ENCODE measurements at places on chromosomes 5 and 9. TPM values are rescaled to one million over a fixed set of nuclear protein-coding genes. Genes with fewer than 3 reads are reported as not detected.

GRCh38 chr5:150496098-150496497 lies 11.8 kb upstream of the NDST1 start:
- DNase-seq: no peak

GRCh38 chr5:168679515-168679920 lies 100.3 kb upstream of the PANK3 start:
- DNase-seq: peak; percentile 53

DNA sequence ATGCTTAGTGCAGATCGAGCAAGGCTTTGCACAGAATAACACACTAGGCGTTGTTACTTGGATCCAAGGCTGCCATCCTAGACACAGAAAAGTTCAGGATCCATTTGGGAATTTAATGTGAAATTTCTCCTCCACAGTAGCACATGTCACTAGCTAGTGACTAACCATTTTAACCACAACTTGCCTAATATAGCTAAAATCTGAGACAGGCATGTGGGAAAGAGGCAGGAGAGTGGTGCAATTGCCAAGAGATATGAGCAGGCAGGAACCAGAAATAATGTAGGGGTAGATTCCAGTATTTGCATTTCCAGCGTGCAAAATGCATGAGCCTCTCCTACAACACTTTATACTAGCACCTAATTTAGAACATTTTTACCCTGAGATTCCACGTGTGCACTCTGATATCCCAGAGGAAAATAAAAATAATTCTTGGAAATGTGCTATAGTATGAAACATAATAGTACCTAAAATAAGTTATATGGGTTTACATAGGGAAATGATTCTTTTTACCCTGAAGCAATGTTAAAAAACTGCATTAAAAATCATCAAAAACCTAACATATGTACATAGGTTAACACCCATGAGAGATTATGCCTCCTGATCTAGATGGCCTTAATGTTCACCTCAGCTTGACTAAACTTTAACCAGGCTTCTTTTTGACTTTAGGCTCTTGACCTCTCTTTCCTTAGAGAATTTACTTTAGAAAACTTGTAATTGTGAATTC lies 1230.6 kb upstream of the NUDT12 start:
- no peak for DNase-seq

DNA sequence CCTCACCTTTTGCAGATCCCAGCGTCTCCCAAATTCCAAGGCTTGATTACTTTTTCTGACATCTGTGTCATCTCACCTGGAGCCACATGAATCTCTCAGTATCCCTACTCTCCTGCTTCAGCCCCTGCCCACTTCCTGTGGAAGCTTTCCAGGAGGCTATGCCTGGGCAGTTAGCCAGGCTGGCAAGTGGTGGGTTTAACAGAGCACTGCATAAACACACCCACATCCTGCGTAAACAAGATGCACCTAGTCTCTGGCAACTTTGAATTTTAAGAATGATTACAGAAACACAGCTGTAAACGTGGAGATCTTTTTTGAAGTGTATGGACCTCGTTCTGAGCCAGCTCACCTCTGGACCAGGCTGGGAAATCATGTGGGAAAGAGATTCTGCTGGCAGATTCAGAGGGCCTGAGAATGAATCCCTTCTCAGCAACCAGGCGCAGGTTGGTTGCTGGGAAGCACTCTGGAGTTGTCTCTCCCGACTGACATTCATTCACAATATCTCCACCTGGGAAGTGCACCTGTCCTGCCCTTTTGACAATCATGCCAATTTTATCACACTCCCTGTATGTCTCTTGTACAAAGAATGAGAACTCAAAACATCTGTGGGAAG lies 55.7 kb upstream of the FANCC start:
- DNase-seq: no peak

- no peak for DNase-seq
Observed at GRCh38 chr9:89793124-89793495, 188.3 kb downstream of the GADD45G start.

DNA sequence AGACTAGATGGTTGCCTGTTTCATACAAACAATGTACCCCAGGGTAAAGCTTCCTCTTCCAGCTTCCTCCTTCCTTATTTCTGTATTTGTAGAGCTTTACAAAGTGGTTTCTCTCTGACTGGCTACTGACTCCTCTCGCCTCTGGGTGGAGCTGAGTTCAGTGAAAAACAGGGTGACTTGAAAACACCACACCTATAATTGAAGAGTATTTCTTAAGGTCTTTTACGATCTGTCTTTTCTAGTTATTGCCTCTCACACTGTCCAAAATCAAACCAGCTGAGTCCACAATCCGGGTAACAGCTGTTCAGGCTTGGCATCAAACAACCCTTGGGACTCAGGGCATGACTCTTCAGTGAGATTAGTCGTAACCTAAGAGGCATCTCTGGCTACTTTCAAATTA lies 200.4 kb downstream of the ARRDC3 start:
- DNase-seq: no peak

DNA sequence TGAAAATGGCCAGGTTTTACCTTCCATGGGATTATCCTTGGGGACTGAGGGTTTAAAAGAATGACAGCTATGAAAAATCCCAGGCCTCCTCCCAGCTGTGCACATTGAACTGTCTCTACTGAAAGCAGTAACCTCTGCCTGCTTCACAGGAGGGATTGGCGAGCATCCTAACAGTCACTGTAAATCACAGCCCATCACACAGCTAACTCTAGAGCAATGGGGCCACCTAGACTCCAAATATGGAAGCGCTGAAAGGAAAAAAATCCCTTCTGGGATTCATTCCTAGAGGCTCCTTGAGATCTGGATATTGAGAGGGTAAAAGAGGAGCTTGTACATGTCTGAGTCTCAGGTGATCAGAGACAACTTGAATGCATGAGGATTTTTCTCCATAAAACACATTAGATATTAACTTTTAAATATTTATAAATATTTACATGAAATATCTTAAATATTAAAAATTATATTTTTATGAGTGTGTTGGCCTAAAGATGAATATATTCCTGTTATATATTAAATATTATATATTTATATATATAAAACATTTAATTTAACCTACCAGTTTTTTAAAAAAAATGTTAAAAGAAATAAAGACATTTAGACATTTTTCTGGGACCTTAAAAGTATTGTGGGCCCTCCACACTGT lies 133.8 kb upstream of the SLC24A2 start:
- DNase-seq: no peak

Gene CAMK2A
- total RNA-seq: 17.1 TPM

DNA sequence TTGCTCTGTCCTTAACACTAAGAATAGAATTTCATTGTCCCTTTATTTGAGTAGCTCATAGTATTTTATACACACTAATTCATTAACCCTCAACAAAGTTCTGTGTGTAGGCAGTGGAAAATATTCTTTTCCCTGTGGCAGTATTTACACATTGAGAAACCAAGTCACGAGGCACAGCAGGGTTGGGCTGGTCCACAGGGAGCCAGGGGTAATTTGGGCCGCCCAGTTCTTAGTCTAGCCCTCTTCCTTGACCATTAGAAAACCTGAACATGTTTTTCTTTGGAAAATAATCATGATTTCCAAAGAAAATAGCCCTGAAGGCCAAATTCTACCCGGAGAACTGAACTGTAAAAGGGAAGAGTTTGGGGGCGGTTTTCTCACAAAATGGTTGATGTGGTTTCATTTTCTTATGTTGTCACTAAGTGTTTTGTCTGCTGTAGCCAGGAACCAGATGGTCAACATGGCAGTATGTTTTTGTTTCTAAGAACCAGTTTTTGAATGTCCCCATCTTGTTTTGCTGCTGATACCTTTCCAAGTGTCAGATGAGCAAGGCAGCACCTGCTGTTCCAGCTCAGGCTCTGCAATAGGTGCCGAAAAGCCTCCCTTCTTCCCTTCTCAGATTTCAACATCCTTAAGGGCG lies 29.6 kb downstream of the ARHGEF28 start:
- DNase-seq: no peak

Gene RACK1
- total RNA-seq: 577 TPM

- peak; percentile 54 for DNase-seq
Observed at GRCh38 chr5:68962757-68963484, 130.9 kb upstream of the SLC30A5 start.

Gene DDX4
- not detected for total RNA-seq

DNA sequence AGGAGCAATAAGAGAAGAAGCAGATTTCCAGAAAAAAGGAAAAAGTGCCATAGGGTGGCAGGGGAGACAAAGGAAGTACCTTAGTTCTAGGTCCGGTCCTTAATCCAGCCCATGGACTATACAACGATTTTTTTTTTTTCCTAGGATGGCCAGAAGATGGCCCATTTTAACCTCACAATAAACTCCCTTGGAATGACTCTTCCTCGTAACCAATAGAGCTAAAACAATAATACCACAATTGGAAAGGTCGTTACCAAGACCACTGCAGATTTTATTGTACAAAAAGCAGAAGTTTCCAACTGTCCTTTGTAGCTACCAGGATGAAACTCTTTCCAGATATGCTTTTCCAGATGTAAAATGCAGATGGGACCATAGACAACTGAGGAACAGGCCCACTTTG lies 34.4 kb upstream of the SSBP2 start:
- DNase-seq: no peak

Gene LCNL1
- 9.7 TPM for total RNA-seq

Gene SPINK13
- not detected for total RNA-seq

GRCh38 chr9:16532272-16532671 lies 338.2 kb downstream of the BNC2 start:
- no peak for DNase-seq

Gene HTR1A
- total RNA-seq: not detected

DNA sequence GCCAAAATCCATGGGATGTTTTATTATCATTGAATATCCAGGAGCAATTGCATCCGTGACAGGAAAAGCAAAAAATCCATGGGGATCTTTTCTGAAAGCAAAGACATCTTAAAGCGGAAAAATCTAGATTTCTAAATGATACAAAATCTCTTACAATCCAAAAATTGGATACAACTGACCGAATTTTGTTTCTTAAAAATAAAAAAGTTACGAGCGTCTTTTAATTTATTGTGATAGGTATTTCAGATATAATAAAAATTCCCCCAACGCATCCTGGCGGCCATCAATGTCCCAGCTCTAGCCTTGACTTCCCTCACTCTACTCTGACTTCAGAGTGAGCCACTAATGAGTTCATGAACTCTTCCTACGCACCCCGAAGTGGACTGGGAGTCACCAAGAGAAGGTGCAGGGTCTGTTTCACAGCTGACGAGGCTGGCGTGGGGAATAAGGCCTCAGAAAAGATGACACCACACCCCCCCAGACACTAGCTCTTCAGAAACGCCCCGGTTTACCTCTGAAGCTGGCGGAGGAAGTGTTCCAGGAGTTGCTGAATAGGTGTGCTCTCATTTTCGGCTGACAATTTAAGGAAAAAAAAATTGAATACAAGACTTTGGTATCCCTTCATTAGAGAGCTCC lies 3.4 kb downstream of the BRD9 start:
- DNase-seq: no peak

- DNase-seq: no peak
Observed at GRCh38 chr5:134122530-134122929, 8.0 kb downstream of the TCF7 start.

Gene CWC27
- total RNA-seq: 22.4 TPM

Gene ELL2
- 30.8 TPM for total RNA-seq

- no peak for DNase-seq
Observed at GRCh38 chr5:131634666-131634995, 398 bp downstream of the RAPGEF6 start.

DNA sequence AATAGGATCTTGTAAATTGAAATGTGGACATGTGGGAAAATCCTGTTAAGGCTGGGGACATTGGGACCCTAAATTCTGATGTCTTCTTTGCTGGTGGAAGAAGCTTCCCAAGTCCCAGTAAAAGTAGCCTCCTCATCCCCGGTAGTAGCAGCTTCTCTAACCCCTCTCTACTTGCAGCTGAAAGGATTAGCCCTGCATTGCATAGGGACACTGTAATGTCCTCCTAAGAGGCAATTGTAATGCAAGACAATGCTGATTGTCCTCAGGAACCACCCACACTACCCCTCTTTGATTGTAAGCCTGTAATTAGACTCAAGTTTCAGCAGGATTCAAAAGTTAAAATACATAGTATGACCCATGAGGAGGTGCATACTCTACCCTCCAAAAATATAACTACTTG lies 1938.4 kb upstream of the C9orf72 start:
- DNase-seq: no peak

GRCh38 chr9:121984726-121985402 lies 108.2 kb downstream of the TTLL11 start:
- no peak for DNase-seq

- peak; percentile 78 for DNase-seq
Observed at GRCh38 chr9:127778280-127779135, at the start of gene SH2D3C. Gene SH2D3C (minus strand): TSS chr9:127778666. CDS start chr9:127778627, 39 bp downstream.

Gene ACTL7A
- total RNA-seq: not detected

Gene PDE6A
- 0.08 TPM for total RNA-seq

- DNase-seq: no peak
Observed at GRCh38 chr9:9670454-9670853, 942.3 kb downstream of the PTPRD start.

- no peak for DNase-seq
Observed at GRCh38 chr5:170541146-170541769, 37.4 kb downstream of the KCNIP1 start.

DNA sequence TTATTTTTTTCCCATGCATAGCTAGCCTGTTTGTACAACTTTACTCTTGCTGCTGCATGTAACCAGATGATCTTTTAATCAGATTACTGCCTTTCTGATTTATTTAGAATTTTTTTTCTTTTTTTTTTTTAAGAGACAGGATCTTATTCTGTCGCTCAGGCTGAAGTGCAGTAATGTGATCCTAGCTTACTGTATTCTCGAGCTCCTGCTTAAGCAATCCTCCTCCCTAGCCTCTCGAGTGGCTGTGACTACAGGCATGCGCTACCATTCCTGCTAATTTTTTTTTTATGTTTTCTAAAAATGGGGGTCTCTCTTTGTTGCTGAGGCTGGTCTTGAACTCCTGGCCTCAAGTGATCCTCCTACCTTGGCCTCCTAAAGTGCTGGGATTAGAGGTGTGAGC lies 9.6 kb downstream of the DCP2 start:
- no peak for DNase-seq

DNA sequence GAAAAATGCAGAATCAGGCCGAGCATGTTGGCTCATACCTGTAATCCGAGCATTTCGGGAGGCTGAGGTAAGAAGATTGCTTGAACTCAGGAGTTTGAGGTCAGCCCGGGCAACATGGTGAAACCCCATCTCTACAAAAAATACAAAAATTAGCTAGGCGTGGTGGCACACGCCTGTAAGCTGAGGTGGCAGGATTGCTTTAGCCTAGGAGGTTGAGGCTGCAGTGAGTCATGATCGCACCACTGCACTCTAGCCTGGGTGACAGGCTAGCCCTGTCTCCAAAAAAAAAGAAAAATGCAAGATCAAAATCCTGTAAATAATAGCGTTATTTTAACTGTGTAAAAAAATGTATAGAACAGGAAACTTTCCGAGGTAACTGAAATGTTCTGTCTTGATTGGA lies 39.4 kb downstream of the RNF44 start:
- no peak for DNase-seq

- no peak for DNase-seq
Observed at GRCh38 chr5:136025900-136026299, 2.9 kb upstream of the TGFBI start.

Gene FBXW2
- 39.7 TPM for total RNA-seq

- DNase-seq: peak; percentile 47
Observed at GRCh38 chr9:136942881-136943230, 1.7 kb downstream of the FBXW5 start.

Gene UGT3A2
- not detected for total RNA-seq

Gene PCDHB7
- total RNA-seq: 0.62 TPM

GRCh38 chr9:72326641-72327040 lies 38.4 kb downstream of the ZFAND5 start:
- no peak for DNase-seq

GRCh38 chr5:103327451-103327850 lies 68.9 kb downstream of the MACIR start:
- no peak for DNase-seq

- DNase-seq: no peak
Observed at GRCh38 chr5:53333160-53333559, 147.3 kb upstream of the FST start.

GRCh38 chr9:17837965-17838364 lies 259.1 kb downstream of the SH3GL2 start:
- DNase-seq: no peak

All from Right ventricle myocardium superior (tissue), 1 donor.